ENCODE measurements at places on chromosomes 1 and 21.

- ATAC-seq = no peak
Measured at GRCh38 chr1:59570524-59570923, 244.2 kb upstream of the HOOK1 start.

- ATAC-seq = no peak
Measured at GRCh38 chr1:109492779-109493178, 1.1 kb upstream of the CYB561D1 start.

- no peak for ATAC-seq
Measured at GRCh38 chr1:6090996-6091822, 45.5 kb downstream of the KCNAB2 start.

- ATAC-seq = no peak
Measured at GRCh38 chr1:18893120-18893519, 9.2 kb downstream of the ALDH4A1 start.

DNA sequence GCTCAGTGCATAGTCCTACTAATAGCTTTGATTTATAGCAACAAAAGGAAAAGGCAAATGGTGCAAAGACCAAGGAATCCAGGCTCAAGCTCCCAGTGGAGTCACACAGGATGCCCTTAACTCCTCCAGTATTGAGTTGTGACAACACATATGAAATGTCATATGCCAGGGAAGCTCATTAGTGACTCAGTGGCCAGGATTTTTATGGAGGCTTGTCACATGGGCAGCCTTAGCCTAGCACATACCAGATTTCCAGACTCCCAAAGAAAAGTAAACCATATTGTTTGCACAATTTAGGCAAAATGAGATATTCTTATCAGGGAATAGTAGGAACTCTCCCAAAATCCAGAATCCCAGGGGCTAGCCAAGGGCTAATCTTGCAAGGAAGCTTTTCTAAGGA, 129.2 kb downstream of the MAGI3 start:
- ATAC-seq = no peak

DNA sequence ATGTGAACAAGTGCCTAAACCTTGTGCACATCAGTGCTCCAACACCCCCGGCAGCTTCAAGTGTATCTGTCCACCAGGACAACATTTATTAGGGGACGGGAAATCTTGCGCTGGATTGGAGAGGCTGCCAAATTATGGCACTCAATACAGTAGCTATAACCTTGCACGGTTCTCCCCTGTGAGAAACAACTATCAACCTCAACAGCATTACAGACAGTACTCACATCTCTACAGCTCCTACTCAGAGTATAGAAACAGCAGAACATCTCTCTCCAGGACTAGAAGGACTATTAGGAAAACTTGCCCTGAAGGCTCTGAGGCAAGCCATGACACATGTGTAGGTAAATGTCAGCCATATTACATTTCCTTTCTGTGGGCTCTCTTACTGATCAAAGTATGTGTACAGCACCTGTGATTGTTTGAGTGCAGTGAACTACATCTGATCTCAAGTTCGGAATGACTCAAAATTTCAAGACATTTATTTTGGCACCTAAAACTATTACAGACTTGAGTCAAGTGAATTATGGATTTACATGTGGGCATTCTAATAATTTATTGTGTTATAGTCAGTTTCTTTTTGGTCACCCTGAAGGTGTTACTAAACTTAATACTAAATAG, 196.5 kb downstream of the TPR start:
- no peak for ATAC-seq

DNA sequence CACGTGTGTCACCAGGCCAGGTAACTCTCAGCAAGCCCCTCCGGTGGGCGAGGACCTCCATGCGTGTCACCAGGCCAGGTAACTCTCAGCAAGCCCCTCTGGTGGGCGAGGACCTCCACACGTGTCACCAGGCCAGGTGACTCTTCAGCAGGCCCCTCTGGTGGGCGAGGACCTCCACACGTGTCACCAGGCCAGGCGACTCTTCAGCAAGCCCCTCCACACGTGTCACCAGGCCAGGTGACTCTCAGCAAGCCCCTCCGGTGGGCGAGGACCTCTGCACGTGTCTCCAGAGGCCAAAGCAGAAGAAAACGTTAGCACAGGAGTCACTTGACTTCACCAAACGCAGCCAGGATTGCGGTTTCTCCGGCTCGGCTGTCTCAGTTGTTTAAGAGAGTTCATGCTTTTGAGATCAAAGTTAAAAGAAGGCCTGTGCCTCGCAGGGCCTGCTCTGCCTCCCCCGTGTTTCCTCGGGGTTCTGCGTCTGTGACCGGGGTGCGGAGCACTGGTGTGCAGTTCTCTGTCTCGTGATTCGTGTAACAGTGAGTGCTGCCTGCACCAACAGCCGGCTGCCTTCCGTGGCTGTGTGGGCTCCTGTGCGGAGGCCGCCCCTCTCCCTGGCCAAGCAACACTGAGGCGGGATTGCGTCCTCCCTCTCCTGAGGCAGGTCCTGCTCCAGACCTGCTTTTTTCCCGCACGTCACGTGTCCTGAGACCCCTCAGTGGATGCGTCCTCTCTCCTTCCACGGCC, 56.6 kb downstream of the PRKCZ start:
- no peak for ATAC-seq

DNA sequence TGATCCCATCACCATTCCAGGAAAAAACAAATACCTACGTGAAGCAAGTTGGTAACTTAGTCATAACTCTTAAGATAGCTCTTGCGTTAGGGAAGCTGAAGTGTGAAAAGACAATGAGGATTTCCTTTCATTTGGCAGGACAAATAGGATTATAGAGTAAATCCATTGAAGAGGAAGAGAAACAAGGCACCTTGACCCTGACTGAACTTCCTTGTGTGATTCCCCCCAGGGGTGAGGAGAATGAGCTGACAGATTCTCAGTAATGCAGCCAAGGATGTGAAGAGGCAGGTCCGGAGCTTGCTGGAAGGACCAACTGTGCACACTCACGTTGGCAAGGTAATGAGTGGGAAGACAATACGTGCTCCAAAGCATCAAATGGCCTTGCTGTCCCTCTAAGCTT, 55.0 kb upstream of the HMCN1 start:
- no peak for ATAC-seq

GRCh38 chr1:119228335-119229080, 88.1 kb upstream of the WARS2 start:
- ATAC-seq = peak; percentile 59

DNA sequence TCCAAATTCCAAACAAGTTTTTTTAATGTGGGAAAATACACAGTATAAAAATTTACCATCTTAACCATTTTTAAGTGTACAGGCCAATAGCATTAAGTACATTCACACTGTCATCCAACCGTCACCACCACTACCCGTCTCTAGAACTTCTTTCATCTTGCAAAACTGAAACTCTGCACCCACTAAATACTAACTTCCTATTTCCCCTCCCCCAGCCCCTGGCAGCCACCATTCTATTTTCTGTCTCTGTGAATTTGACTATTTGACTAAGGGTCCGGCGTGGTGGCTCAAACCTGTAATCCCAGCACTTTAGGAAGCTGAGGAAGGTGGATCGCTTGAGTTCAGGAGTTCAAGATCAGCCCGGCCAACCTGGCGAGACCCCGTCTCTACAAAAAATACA, 36.1 kb downstream of the CLSTN1 start:
- no peak for ATAC-seq

DNA sequence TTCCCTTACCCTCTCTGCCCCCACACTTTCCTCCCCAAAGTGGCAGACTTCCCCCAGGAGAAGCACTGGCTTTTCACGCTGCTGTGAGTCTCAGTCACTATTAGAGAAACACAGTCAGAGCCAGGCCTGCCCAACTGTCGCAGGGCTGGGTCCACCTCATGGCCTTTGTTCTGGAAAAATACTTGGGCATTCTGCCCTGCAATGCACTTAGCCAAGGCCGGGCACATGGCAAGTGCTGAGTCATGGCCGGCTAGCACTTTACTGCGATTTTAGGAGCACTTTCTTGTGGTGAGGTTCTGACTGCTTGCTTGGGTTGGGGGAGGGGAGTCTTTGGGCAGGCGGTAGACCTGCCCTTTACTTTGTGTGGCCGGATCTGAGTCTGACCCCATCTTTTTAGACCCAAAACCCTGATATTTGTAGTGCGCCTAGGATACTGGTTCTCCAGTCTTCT, 7.7 kb downstream of the EPHX1 start:
- ATAC-seq = peak; percentile 66

DNA sequence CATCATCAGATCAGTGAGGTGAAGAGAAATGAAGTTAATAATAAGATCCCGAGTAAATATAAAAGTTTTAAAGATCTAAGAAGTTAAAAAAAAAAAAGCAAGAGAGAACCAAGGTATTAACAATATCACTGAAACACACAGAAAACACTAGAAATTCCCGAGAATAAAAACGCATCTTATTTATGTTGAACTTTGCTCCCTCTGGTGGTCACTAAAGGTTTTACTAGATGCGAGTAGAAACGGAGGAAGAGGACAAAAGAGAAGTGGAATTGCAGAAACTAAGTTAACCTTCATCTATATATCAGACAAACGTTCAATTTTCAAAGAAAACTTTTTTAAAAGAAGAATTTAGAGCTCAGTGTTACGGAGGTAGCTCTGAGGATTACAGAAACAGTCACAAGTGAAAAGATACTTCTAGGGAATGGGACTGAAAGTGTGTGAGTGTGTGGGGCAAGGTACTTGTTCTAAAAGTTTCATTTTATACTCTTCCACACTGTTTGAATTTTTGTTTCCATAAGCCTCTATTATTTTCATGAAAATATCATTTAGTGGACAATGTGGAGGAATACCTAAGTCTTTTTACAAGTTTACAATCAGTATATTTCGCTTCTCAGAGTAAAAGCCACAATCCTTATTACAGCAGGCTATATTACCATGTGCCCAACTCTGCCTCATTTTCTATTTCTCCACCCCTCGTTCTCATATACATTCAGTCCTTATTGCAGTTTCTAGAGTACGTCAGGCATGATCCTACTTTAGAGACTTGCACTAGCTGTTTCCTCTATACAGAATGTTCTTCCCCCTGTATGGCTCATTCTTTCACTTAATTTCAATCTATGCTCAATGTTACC, 19.7 kb downstream of the ACBD6 start:
- no peak for ATAC-seq

DNA sequence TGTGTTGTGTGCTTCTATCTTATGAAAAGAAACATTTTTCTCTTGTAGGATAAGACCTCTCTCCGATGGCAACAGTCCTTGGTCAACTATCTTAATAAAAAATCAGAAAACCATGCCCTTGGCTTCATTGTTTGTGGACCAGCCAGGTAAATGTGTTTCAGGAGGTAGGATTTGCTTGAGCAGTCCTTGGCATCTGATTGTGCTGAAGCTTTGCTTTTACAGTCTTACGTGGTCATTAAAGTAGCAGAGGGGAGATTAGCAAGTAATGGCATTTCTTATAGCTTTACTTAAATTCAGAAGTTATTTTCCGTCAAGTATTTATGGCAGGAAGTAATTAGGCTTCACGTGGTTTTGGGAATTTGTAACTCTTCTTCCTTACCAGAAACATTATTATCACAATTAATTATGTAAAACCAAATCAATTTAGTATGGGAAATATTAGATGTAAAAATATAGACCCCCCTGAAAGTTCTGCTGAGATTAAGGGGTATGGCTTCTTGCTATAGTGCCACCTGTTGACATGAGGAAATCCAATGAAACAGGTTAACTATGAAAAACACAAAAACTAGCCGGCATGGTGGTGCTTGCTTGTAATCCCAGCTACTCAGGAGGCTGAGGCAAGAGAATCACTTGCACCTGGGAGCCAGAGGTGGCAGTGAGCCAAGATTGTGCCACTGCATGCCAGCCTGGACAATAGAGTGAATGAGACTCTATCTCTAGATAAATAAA, 49.0 kb downstream of the MAP3K21 start:
- no peak for ATAC-seq

DNA sequence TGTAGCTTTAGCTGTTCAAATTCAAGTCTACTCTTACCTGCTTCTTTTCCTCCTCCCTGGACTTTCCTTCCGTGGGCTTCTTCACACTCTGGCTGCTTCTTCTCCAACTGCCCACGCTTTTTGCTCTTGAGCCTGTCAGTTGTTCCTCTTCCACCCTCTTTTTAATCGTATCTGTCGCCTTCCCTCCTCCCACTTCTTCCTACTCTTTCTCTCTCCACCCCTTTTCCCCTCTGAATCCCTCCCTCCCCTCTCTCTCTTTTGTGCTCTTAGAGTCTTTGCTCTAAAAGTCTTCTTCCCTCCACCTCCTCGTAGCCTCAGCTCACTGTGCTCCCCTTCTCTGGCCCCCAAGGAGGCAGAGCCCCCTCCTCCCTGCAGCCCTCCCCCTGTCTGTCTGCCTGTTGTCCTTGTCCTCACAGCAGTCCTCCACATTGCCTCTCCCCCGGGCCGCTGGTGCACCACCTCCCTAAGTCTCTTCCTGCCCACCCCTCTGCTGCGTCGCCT, 12.9 kb upstream of the GJA5 start:
- no peak for ATAC-seq

GRCh38 chr1:2642560-2643413, 10.0 kb upstream of the MMEL1 start:
- ATAC-seq = peak; percentile 90

DNA sequence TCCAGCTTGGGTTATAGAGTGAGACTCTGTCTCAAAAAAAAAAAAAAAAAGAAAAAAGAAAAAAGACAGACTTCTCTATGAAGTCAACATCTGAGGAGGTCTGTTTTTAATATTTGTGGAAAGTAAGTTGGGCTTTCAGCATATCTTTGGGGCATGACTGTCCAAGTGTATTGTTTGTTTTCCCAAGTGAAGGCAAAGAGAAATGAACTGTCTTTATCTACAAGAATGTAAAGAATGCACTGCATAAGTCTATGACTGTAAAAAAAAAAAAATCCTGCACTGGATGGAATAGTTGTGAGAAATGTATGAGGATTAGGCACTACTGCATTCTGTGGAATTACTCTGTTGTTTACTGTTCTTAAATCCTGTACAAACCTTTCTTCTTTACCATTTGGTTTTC, 45.6 kb upstream of the TMEM61 start:
- no peak for ATAC-seq

GRCh38 chr21:44557491-44558328, 885 bp downstream of the KRTAP10-3 start:
- no peak for ATAC-seq

DNA sequence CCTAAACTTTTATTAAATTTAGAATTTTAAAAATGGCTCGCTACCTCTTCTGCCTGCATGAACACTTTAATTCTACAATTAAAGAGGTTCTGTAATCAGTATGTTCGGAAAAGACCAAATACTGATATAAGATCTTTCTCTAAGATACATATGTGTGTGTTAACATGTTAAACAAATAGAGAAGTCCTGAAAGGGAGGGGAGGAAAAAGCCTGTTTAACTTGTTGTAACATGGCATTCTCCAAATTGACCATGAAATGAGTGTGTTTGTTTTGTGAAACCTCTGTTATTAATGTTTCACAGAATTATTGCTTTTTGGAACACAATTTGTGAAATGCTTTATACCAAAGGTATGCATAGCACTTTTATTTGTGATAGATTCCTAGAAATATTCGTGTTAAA, 77.0 kb downstream of the MARK1 start:
- ATAC-seq = no peak

DNA sequence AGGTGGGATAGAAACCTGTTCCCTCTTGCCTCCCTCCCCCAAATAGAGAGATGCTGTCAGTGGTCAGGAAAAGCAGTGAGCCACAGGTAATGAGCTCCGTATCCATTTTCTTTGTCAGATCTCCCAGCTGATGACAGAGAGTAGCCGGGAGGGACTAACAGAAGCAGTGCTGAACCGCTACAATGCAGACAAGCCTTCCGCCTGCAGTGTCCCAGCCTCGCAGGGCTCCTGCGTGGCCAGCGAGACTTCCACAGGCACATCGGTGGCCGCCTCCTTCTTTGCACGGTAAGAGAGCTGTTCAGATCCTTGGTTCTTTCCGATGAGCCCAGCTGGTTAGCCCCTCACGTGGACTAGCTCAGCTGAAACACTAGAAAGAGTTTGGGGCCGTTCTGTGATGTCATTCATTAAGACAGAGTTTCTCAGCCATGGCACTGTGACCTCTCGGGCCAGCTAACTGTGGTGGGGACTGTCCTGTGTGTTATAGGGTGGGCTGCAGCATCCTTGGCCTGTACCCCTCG, 264.7 kb downstream of the KIF26B start:
- ATAC-seq = peak; percentile 44

Data from motor neuron (in vitro differentiated cells).